Upper lobe of right lung (tissue), 1 donor: ENCODE measurements at places on chromosomes 5 and 9. TPM values are rescaled to one million over a fixed set of nuclear protein-coding genes. Genes with fewer than 3 reads are reported as not detected.

Gene QRFP
- total RNA-seq, result not detected

- DNase-seq, result peak; percentile 57
- no peak overlapping the region for H3K27ac ChIP-seq
- no peaks in the 10 kb centered on the region for H3K27me3 ChIP-seq
- H3K36me3 ChIP-seq, result no peaks in the 10 kb centered on the region
- no peak overlapping the region for H3K4me3 ChIP-seq
Observed at GRCh38 chr5:1001406-1002270, 7.0 kb upstream of the NKD2 start.

- H3K27ac ChIP-seq, result no peak overlapping the region
- H3K27me3 ChIP-seq, result no peaks in the 10 kb centered on the region
- no peaks in the 10 kb centered on the region for H3K36me3 ChIP-seq
- H3K4me3 ChIP-seq, result no peak overlapping the region
Observed at GRCh38 chr5:111739416-111739815, 17.6 kb downstream of the NREP start.

DNA sequence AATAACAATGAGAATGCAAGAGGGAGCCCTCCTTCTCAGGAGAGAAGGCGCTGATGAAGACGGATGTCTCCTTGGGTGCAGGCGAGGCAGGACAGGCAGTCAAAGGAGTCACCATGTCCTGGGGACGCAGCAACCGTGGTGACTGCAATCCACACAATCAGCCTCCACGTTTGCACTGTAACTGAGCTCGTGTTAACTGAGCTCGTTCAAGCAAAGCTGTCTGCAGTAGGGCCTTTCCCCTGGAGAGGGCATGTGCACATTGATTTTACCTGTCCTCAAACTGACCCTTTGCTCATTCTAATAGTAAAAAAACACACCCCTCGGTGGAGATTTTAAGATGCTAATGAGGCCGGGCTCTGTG is 2.8 kb downstream of the SARDH start:
- DNase-seq, result no peak
- H3K27ac ChIP-seq, result no peak overlapping the region
- H3K4me3 ChIP-seq, result no peak overlapping the region
- H3K27me3 ChIP-seq, result no peaks in the 10 kb centered on the region

DNA sequence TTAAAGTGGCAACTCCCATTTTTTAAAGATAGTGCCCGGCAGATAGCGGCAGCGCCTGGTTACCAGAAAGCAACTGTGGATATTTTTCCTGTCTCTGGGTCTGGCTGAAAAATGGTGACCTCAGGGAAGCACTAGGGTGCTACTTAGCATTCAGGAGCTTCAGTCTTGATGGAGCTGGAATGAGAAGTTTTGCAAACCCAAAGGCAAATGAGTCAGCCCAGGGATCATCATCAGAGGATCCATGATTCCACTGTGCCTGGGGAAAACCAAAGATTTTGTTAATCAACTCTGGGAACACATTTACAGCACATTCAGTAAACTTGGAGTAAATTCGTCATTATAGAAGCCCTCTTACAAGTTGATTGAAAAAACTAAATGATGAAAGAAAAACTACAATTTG is 26.7 kb downstream of the F2R start:
- peaks cover 3% of the 10 kb centered on the region for H3K4me1 ChIP-seq
- no peaks in the 10 kb centered on the region for H3K27me3 ChIP-seq
- DNase-seq, result no peak
- H3K4me3 ChIP-seq, result no peak overlapping the region
- no peak overlapping the region for H3K27ac ChIP-seq

DNA sequence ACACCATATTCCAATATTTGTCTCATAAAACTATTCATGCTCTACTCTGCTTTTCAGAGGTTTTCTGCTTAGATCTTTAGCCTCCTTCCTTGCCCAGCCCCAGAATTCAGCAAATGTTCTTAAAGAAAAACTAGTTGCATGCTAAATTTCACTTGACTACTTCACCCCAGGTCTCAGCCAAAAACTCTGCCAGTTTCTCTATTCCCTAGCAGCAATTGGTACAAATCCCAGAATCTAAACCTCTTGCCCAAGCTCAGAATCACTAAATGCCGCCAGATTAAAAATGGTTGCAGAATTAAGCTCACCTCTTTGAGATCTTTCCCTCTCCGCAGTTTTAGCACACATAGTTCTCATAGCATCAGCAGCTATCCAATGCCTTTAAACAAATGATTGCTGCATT is 331.2 kb upstream of the SMARCA2 start:
- no peaks in the 10 kb centered on the region for H3K27me3 ChIP-seq
- no peaks in the 10 kb centered on the region for H3K36me3 ChIP-seq
- DNase-seq, result no peak
- no peaks in the 10 kb centered on the region for H3K4me1 ChIP-seq
- H3K4me3 ChIP-seq, result no peak overlapping the region
- no peak overlapping the region for H3K27ac ChIP-seq

DNA sequence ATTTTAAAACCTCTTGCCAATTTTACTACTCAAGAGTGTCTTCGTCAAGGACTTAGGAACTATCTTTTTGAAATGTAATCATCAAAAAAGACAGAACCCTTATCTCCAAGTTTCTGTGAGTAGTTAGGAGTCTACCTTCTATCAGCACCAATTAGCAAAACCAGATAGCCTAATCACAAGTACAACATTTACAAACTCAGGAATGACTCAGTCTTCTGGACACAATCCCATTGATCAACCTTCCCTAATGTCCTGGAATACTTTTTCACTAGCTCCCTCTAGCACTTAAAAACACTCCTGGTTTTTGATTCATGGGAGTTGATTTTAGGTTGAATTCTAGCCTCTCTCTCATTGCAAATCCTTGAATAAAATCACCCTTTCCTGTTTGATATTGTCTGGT is 680.7 kb downstream of the PRR16 start:
- no peak for DNase-seq
- H3K4me3 ChIP-seq, result no peak overlapping the region
- H3K27me3 ChIP-seq, result no peaks in the 10 kb centered on the region
- no peaks in the 10 kb centered on the region for H3K36me3 ChIP-seq
- H3K27ac ChIP-seq, result no peak overlapping the region

DNA sequence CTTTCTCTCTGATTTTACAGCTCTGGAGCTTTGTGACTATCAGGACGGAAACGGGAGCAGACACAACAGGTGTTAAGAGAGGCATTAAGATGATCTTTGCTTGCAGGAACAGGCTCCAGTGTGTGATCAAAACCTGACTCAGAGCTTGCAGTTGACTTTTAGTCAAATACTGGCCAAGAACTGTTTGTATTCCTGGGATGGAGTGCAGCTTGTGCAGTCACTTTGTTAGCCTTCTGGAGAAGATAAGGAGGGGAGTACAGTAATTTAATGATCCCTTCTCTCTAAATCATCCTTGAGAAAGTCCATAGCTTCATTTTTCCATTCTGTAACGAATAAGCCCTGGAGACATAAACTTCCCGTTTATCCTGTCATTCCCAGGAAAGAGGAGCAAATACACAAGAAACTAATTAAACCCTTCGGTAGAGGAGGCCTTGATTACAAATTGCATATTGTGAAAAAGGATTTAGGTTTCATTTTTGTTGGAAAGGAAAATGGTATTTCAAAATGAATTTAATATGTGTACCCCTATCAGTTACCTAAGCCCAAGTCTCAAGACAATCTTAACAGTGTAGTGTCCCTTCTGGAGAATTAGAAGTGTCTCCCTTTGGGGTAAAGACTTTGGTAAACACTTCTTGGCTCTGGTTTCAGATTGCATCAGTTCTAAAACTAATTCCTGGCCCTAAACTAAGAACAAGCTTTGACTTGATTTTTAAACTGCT is 3.1 kb upstream of the STOM start:
- no peak for DNase-seq
- H3K36me3 ChIP-seq, result no peaks in the 10 kb centered on the region
- no peak overlapping the region for H3K4me3 ChIP-seq
- H3K4me1 ChIP-seq, result peaks cover 39% of the 10 kb centered on the region
- peak overlapping the region; percentile 78 for H3K27ac ChIP-seq

DNA sequence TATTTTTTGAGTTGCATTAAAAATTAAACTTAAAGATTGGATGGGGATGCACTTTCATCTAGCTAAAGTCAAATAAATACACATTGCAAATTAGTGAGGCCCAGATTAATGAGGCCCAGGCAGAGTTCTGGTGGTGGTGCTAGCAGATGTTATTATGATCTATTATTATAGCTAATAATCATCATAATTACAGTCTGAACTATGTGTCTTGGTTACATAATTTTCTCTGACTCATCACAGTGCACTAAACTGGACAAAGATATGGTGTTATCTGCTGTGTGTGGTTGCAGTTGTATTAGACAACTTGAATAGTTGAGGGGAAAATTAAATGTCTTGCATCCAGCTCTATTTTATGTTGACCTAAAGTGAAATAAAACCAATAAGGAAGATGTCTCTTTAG is 568.8 kb downstream of the TLR4 start:
- H3K27me3 ChIP-seq, result no peaks in the 10 kb centered on the region
- H3K27ac ChIP-seq, result no peak overlapping the region
- H3K4me3 ChIP-seq, result no peak overlapping the region

DNA sequence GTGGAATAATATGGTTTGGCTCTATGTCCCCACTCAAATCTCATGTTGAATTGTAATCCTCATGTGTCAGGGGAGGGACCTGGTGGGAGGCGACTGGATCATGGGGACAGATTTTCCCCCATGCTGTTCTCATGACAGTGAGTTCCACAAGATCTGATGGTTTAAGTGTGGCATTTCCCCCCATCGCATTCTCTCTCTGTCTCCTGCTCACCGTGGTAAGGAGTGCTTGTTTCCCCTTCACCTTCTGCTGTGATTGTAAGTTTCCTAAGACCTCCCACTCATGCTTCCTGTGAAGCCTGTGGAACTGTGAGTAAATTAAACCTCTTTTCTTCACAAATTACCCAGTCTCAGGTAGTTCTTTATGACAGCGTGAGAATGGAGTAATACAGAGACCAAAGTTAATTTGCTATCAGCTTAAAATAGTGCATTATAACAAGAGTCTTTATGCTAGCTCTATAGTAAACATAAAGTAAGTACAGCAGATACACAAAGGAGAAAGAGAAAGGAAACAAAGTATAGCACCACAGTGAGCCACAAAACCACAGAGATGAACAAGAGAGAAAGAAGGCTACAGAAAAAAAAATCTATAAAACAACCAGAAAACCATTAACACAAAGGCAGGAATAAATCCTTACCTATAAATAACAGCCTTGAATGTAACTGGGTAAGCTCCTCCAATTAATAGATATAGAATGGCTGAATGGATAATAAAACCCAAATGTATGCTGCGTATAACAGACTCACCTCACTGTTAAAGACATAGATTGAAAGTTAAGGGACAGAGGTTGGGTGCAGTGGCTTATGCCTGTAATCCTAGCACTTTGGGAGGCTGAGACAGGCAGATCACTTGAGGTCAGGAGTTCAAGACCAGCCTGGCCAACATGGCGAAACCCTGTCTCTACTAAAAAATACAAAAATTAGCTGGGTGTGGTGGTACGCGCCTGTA is 39.7 kb downstream of the RAPGEF6 start:
- no peaks in the 10 kb centered on the region for H3K27me3 ChIP-seq
- H3K4me1 ChIP-seq, result no peaks in the 10 kb centered on the region
- H3K27ac ChIP-seq, result no peak overlapping the region
- peaks cover 4% of the 10 kb centered on the region for H3K36me3 ChIP-seq
